Left kidney (tissue), 8 donors: ENCODE measurements at places on chromosomes 11 and 22.

- DNase-seq, result no peak
Measured at GRCh38 chr22:32830473-32830872, 29.0 kb downstream of the TIMP3 start.

- DNase-seq, result no peak
Measured at GRCh38 chr11:117668321-117668751, 128.7 kb downstream of the DSCAML1 start.

DNA sequence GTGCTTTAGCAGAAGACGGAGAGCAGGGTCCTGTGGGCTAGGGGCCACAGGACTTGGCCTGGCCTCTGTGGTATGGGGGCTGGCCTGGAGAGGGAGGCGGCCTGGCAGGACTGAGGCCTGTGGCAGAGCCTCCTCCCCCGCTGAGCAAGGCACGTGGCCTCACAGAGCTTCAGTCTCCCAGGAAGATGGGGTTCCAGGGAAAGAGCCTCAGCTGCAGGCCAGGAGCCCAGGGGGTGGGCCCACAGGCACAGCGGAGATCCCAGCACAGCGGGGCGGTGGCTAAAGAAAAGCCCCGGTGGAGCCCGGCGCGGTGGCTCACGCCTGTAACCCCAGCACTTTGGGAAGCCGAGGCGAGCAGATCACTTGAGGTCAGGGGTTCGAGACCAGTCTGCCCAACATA is 2.2 kb downstream of the MAPK12 start:
- no peak for DNase-seq

- DNase-seq, result no peak
Measured at GRCh38 chr11:118714816-118715215, 35.4 kb upstream of the TREH start.

DNA sequence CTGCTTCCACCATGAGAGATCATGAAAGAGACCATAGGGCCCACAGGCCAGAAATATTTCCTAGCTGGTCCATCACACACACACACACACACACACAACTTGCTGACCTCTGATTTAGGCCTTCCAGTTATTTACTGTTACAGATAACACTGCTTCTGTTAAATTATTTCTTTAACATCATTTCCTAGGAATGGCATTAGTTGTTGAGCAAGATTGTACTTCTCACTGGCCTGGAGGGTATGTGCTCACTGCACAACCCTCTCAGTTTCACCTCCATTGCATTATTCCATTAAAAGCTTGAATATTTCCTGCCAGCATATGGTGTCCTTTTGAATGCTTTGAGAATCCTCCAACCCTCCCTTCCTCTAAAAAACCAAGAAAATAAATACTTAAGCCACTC is 104.4 kb downstream of the MICAL2 start:
- no peak for DNase-seq
